Endothelial cell of umbilical vein (primary cell): ENCODE measurements at places on chromosomes 12 and 14. TPM values are rescaled to one million over a fixed set of nuclear protein-coding genes. Genes with fewer than 3 reads are reported as not detected.
A peak's percentile ranks its signal among the peaks of the same experiment; 100 is the strongest.

AQP2 gene
- polyA plus RNA-seq: not detected in 2 replicates

GPR135 gene
- 0.80 and 0.97 TPM in 2 replicates for polyA plus RNA-seq

MED13L gene
- 22.7 and 27.4 TPM in 2 replicates for polyA plus RNA-seq

BDKRB1 gene
- not detected in 2 replicates for polyA plus RNA-seq

PA2G4 gene
- 94.2 and 121 TPM in 2 replicates for polyA plus RNA-seq

RFLNA gene
- polyA plus RNA-seq: 24.5 and 51.1 TPM in 2 replicates

TGFB3 gene
- polyA plus RNA-seq: 5.3 and 6.9 TPM in 2 replicates

AMHR2 gene
- polyA plus RNA-seq: not detected in 2 replicates

CCDC196 gene
- polyA plus RNA-seq: not detected in 2 replicates

DNA sequence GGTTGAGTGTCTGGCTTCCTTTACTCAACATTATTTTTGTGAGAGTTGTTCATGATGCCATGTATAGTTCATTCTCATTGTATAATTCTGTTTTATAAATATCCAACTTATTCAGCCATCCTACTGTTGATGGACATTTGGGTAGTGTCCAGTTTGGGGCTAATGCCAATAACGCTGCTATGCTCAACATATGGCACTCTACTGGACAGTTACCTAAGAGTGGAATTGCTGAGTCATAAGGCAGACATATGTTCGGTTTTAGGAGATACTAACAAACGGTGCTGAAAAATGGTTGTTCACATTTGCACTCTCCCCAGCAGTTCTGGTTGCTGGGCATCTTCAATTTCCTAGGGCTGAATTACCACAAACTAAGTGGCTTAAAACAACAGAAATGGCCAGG lies 28.7 kb upstream of the P2RX4 start:
- DNase-seq: no peak

DNA sequence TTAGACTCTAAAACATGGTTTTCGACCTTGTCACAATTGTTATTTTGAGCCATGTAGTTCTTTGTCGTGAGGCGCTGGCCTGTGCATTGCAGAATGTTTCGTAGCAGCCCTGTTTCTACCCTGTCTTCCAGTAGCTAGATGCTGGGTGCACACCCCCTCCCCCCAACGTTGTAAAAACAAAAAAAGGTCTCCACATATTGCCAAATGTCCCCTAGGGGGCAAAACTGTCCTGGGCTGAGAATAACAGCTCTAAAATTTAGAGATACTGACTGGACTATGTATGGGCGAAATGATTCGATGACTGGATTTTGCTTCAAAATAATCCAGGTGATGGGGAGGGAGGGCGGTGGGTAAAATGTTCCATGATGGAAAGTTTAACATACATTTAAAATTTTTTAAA lies 126.1 kb upstream of the FUT8 start:
- DNase-seq: no peak

DNA sequence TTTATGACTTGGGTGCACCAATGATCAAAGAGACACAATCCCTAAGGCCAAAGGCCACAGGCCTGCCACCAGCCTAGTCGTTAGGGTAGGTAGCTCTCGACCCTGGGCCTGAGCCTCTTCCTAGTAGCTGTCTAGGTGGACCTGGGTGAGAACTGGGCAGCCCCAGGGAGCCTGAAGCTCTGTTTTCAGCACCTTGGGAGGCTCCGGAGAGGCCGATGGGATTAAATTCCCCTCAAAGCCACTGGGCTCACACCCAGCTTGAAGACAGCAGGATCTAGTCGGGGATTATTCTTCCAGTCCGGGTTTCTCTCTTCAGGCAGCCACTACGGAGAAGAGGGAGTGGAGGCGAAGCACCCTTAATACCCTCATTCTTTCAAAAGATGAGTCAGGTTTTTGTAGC lies 79.8 kb downstream of the TMEM260 start:
- DNase-seq: no peak

DNA sequence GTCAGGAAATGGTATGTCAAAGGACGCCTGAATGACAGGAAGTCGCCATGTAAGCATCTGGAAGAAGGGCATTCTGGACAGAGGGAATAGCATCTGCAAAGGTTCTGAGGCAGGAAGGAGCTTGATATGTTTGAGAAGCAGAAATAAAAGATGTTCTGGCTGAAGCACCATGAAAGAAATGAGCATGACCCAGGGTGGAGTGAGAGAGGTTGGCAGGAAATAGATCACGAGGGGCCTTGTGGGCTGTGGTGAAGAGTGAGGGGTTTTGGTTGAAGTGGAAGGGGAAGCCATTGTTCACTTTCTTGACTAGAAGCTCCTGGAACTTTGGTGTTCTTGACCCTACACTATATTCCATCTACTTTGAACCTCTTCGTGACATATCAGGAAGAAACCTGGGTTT lies 99.4 kb upstream of the PARP11 start:
- no peak for DNase-seq

- no peak for DNase-seq
Observed at GRCh38 chr14:22379727-22380126, 209.3 kb downstream of the DAD1 start.

DNA sequence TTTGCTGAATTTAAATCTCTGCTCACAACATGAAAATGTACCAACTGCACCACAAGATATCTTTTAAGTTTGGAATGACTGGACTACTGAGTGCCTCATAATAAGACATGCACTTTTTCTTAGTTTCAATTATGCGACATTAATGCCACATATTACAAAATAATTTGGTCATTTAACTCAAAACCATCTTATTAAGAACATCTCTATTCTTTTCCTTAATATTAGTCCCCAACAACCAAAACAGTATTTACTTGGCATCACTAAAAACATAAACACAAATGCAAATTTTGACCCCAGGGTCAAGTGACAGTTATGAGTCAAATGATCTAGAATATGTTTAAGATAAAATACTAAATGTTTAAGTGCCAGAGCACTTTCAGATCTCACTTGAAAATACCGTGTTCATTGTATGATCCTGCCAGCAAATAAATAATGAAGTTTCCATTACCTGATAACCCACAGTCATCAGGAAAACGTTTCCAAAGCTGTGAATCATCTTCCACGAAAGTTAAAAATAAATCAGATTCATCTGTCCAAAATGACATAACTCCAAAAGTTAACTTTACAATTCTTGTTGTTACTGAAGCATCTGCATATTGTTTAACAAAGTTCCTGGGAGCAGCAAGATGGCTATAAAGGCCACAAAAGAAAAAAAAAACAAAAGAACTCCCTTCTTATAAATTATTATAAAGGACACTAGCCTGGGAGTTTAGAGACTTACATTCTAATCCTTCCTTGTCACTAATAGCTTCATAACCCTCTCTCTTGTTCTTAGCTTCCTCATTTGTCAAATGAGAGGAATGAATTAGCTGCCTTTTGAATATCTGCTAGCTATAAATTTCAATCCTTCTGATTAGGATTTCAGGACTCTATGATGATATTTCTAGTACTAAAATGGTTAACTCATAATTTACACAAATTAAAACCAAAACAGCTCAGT lies 30.5 kb upstream of the AP4S1 start:
- DNase-seq: peak; percentile 66

GRCh38 chr12:1517007-1517406 lies 77.4 kb downstream of the FBXL14 start:
- DNase-seq: no peak

GRCh38 chr14:43418324-43418723 lies 1088.8 kb downstream of the FSCB start:
- no peak for DNase-seq

GRCh38 chr12:25119020-25119419 lies 75.9 kb downstream of the DNAI7 start:
- DNase-seq: no peak

GRCh38 chr12:120321382-120322202 lies 6.0 kb downstream of the PLA2G1B start:
- DNase-seq: no peak
